Islet precursor cell (in vitro differentiated cells): ENCODE measurements at places on chromosomes 4 and X.

GRCh38 chrX:110050901-110051300, 48.0 kb downstream of the TMEM164 start:
- no peak for DNase-seq

DNA sequence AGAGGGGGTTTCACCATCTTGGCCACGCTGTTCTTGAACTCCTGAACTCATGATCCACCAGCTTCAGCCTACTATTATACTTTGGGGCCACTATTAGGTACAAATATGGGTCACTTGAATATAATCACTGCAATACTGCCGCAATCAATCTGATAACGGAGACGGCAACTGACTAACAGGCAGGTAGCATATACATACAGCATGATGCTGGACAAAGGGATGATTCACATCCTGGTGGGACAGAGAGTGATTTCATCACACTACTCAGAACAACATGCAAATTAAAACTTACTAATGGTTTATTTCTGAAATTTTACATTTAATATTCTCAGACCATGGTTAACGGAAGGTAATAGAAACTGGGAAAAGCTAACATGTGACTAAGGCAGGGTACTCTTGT, 10.9 kb downstream of the LRBA start:
- no peak for DNase-seq

GRCh38 chrX:43148305-43148704, 370.3 kb upstream of the PPP1R2C start:
- DNase-seq, result no peak

DNA sequence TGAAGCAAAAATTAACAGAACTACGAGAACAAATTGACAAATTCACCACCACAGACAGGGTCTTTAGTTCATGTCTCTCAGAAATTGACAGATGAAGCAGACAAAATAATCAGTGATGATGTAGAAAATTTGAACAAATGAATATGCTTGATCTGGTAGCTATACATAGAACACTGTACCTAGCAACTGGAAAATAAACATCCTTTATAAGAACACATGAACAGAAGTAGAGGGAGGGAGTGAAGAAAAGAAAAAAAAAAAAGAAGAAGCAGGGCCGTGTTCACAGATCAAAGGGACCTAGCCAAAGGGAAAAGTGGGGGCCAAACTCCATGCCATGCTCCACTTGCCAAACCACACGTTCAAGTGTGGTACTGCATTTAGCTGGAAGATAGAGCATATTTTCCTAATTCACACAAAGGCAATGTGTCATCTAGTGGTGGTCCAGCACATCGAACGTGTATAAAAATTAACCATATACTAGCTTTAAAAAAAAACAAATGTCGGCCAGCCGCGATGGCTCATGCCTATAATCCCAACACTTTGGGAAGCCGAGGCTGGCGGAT, 5.6 kb upstream of the THOC2 start:
- DNase-seq, result no peak

DNA sequence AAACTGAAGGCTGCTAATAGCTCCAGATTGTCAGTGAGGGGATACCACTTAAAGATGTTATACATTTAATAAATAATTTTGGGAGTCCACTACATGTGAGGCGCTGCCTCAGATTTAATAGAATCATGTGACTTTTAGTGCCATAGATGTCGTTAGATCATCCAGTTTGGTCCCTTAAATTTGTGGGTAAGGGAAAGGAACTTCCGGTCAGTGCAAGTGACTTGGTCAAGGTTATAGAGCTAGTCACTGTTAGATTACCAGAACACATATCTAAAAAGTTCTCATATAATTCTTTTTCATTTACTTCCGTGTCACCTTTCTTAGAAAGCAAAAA, 529 bp upstream of the UBA6 start:
- no peak for DNase-seq

DNA sequence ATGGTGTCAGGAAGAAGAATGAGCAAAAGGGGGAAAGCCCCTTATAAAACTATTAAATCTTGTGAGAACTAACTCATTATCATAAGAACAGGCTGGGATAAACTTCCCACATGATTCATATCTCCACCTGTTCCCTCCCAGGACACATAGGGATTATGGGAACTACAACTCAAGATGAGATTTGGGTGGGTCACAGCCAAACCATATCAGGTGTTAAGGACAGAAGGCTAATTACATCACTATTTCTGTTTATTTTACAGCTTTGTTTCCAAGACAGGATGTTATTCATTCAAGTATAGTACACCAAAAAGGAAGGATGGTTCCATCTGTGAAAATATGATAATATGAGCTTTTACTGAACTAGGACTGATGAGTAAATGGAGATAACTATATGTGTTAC, 63.7 kb upstream of the ARSJ start:
- no peak for DNase-seq

- DNase-seq, result no peak
Observed at GRCh38 chr4:86346320-86346719, 13.5 kb downstream of the MAPK10 start.

DNA sequence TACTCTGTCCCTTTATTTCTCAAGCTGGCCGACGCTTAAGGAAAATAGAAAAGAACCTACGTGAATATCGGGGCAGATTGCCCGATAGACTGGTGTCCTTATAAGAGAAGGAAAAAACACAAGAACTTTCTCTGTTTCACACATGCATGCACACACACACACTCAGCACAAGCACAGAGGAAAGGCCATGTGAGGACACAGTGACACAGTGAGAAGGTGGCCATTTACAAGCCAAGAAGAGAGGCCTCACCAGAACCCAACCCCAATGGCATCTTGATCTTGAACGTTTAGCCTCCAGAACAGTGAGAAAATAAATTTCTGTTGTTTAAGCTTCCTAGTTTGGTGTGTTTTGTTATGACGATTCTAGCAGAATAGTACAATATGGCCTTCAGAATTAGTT, 37.0 kb downstream of the SPRY1 start:
- no peak for DNase-seq

DNA sequence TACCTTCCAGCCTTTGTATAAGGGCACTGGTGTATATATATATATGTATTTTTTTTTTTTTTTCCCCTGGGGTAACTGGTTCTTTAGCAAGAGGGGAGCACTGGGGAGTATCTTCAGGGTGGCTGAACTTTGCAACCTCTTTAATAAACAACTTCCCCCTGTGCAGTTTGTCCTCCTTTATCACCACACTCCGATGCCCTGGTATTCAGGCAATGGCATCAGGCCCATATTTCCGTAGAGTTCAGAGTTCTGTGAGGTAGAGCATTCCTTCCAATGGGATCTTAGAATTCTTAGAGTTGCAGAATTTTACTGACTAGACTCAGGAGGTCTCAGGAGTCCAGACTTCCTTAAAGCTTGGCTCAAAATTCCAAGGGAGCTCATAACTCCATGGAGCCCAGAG, 24.6 kb downstream of the NYX start:
- DNase-seq, result no peak

GRCh38 chr4:53547983-53548382, 43.3 kb downstream of the LNX1 start:
- DNase-seq, result no peak

GRCh38 chr4:114383721-114384120, 214.9 kb upstream of the UGT8 start:
- peak; percentile 70 for DNase-seq

GRCh38 chr4:6193399-6193798, 7.0 kb downstream of the JAKMIP1 start:
- peak; percentile 43 for DNase-seq

- DNase-seq, result peak; percentile 87
Observed at GRCh38 chrX:47637546-47638195, 7.9 kb upstream of the CFP start.

- DNase-seq, result no peak
Observed at GRCh38 chr4:48379587-48380180, 38.4 kb downstream of the SLAIN2 start.

GRCh38 chr4:129821073-129821472, 725.1 kb downstream of the C4orf33 start:
- no peak for DNase-seq

GRCh38 chr4:147955827-147956558, 224.1 kb downstream of the ARHGAP10 start:
- no peak for DNase-seq

- peak; percentile 16 for DNase-seq
Observed at GRCh38 chr4:5448221-5448620, 260.1 kb downstream of the EVC2 start.
